ENCODE measurements at places on chromosomes 4 and X.

DNA sequence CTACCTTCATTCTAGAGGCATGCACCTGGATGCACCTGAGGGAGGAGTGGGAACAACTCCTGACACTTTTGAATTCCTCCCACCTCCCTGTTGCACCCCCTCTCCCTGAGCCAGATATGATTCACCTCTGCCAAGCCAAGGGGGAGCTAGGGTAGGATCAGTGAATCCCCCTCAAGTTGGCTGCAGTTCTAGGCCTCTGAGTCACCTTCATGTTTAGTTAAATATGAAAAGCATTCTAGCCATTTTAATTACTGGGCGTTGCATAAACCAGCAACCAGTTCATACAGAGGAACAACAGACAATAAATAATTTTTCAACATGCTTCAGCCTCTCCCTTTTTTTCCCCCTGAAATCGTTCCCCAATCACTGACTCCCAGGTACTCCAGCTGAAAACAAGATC, 1440.2 kb downstream of the ADGRL3 start:
- peak; percentile 26 for DNase-seq

DNA sequence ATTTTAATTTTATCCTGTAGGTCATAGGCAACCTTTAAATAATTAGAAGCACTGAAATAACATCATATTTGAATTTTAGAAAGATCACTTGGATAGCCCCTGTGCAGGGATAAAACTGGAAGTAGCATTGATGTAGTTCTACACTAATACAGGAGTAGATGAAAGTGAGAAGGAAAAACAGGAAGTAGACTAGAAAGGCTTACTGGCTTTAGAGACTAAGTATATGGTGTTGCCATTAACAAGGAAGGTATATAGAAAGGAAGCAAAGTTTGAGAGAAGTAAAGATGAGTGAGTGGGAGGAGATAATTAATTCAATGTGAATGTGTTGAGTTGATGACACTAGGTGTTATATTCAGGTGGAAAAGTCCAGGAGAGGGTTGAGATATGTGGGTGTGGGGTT, 73.1 kb upstream of the EPGN start:
- DNase-seq: no peak

DNA sequence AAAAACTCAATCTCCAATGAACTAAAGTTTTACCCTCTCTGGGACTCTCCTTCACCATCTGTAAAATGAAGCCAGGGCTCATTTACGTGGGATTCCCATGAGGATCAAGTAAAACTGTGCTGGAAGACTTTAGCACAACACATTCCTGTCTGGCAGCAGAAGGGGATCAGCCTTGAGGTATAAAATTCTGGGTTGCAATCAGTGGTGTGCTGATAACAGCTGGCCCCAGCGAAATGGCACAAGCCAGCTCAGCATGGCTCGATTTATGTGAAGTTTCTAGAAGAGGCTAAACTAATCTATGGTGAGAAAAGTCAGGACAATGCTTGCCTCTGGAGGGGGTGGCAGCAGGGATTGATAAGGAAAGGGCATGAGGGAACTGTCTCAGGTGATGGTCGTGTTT, 28.4 kb downstream of the ZNF630 start:
- no peak for DNase-seq

GRCh38 chrX:26376037-26376708, 160.2 kb downstream of the MAGEB5 start:
- DNase-seq: no peak

- DNase-seq: no peak
These were observed 8.1 kb upstream of the HSD17B10 start for GRCh38 chrX:53442322-53442631.

DNA sequence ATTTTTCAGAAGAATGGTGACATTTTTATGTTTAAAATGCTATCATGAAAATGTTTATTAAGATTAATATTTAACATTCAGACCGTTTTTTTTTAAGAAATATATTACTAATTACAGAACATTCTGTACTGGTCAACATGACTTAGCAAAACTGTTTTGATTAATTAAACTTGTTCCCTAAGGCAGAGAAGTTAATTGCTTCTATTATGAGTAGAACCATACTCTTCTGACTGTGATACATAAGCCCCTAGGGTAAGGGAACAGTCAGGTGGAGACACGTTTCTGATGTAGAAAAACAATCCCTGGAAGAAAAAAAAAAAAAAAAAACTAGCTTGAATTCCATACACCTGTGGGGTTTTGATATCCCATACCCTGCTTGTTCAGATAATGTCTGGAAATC, 97.4 kb downstream of the GPM6A start:
- no peak for DNase-seq

- DNase-seq: no peak
These were observed 231.0 kb downstream of the ADGRL3 start for GRCh38 chr4:61431131-61431530.

- DNase-seq: no peak
These were observed 940 bp upstream of the DCTD start for GRCh38 chr4:182918044-182918607.

GRCh38 chr4:1777822-1778641, 15.1 kb upstream of the FGFR3 start:
- DNase-seq: peak; percentile 39

All from fibroblast of lung (primary cell).